ENCODE measurements at places on chromosomes 2 and 18.

- no peak for DNase-seq
Measured at GRCh38 chr2:65404988-65405697, 27.3 kb downstream of the SPRED2 start.

DNA sequence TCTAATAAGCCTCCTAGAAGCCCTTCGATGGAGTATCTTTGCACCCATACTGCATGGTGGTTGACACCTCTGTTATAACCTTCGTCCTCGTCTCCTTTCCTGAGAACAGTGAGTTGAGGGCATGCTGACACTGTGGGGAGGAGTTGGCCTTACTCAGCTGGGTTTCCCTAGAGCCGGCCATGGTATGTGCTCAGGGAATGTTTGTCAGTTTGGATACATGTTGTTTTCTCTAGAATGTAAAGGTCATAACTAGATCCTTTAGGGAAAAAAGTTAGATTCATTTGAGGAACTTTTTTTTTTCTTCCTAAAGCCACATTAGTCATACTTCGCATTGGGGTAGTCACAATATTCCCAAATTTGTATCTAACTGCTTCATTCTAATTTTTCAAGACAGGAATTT is 106.0 kb upstream of the FOSL2 start:
- no peak for DNase-seq

DNA sequence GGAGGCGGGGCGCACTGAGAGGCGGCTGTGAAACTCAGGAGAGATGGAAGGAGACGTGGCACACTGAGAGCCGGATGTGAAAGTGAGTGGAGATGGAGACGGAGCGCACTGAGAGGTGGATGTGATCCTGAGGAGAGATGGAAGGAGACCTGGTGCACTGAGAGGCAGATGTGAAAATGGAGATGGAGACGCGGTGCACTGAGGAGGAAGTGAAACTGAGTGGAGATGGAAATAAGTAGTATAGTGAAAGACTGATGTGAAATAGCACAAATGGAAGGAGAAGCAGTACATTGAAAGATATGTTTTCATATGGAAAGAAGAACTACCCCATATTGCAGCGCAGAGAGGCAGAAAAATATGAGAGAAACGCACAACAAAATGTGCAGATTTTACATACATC is 281.6 kb upstream of the RGPD4 start:
- DNase-seq = no peak

GRCh38 chr2:8544786-8545694 is 136.8 kb upstream of the ID2 start:
- DNase-seq = peak; percentile 88

DNA sequence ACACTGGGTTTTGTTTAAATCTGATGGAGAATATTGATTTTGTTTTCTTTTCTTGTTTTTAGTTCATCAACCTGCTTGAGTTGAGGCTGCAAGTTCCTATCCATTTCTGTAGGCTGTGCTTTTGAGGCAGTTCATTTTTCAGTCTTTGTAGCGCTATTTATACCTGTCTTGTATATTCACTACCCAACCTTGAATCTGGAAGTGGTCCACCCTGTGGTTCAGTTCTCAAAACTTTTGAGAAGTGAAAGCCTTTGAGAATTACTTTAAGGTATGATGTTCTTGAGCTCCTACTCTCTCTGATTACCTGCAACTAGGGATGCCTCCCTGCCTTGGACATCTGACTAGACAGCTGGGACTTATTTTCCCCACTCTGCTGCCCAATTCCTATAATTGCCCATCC is 53.5 kb upstream of the KCNE4 start:
- DNase-seq = no peak

DNA sequence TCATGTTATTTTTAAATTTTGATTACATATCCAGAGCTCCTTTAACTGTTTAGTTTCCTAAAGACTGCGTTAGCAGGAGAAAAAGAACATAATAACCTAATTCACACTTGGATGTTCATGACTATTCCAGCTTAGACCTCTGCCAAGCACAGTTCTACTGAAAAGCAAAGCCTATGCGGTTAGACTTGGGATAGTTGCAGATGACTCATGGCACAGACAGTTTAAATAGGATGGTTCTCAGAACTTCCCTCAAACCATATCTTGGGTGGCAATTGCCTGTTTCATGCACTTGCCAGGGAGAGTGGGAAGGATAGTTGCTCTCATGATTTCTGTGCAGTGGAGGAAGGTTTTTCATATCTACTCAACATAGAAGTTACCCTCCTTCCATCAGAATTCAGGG is 149.7 kb upstream of the KLHL29 start:
- no peak for DNase-seq

DNA sequence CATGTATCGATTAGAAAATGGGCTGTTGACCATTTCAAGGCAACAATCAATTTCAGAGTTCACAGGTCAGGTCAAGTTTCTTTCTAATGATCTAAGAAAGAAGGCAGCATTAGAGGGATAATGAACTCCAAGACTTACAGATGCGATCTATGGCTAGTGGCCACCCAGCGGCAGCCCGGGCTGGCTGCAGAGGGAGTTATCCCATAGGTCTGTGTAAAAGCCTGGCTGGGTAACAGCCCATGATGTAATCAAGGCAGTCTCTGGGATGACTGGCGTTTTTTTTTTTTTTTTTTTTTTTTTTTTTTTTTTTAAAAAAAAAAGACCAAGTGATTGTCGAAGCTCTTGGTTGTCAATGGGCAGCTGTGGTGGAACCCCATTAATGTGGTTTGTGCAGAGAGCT is 171.1 kb upstream of the SKOR2 start:
- peak; percentile 59 for DNase-seq

DNA sequence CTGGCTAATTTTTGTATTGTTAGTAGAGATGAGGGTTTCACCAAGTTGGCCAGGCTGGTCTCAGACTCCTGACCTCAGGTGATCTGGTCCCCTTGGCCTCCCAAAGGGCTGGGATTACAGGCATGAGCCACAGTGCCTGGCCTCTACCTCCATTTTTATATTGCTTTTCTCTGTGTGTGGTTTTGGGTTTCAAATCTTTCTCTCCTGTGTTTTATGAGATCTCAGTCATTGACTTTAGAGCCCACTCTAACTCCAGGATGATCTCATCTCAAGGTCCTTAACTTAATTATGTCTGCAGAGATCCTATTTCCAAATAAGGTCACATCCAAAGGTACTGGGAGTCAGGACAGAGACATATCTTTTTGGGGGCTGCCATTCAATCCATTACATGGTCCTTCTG is 24.7 kb downstream of the ARL4C start:
- no peak for DNase-seq

GRCh38 chr2:23529659-23530058 is 144.7 kb downstream of the KLHL29 start:
- DNase-seq = no peak
